ENCODE measurements at places on chromosomes 1 and 21.
A peak's percentile ranks its signal among the peaks of the same experiment; 100 is the strongest.

- DNase-seq, result no peak
Observed at GRCh38 chr1:63977466-63977865, 203.6 kb downstream of the ROR1 start.

DNA sequence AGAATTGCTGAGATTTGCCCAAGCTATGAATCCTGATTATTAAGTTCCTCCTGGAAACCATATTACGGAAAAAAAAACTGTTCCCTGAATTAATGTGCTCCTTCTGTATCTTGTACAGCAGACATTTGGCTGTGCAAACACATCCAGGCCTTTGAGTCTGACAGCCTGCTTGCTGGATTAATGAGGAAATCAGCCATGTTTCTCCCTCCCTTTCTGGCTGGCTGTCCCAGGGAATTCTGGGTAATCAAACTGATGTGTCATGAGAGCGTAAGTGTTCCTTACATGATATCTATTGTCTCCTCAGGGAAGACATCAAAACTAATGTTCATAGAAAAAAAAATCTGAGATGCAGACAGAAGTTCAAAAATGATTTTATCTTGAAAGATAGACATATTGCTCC, 18.8 kb downstream of the PGBD5 start:
- no peak for DNase-seq

- DNase-seq, result no peak
Observed at GRCh38 chr21:40754466-40754865, 92.5 kb downstream of the DSCAM start.

DNA sequence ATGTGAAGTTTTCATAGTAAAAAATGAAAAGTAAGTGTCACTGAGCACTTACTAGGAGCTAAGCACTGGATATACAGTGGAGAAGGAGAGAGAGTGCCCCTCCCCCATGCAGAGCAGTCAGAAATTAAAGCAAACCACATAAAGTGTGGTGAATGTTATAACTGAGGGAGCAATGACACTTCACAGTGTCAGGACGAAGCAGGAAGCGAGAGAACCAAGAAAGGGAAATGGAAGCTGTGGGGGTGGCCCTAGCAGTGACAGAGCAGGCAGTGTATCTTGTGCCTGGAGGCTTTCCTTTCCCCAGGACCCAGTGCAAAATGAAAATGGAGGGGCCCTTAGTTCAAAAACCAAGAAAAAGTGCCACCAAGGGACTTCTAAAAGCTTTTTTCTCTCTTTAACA, 21.5 kb upstream of the RCAN3 start:
- peak; percentile 32 for DNase-seq

GRCh38 chr1:223859058-223859457, 13.3 kb upstream of the TP53BP2 start:
- DNase-seq, result no peak

GRCh38 chr1:112666946-112667345, 7.5 kb upstream of the MOV10 start:
- DNase-seq, result no peak

DNA sequence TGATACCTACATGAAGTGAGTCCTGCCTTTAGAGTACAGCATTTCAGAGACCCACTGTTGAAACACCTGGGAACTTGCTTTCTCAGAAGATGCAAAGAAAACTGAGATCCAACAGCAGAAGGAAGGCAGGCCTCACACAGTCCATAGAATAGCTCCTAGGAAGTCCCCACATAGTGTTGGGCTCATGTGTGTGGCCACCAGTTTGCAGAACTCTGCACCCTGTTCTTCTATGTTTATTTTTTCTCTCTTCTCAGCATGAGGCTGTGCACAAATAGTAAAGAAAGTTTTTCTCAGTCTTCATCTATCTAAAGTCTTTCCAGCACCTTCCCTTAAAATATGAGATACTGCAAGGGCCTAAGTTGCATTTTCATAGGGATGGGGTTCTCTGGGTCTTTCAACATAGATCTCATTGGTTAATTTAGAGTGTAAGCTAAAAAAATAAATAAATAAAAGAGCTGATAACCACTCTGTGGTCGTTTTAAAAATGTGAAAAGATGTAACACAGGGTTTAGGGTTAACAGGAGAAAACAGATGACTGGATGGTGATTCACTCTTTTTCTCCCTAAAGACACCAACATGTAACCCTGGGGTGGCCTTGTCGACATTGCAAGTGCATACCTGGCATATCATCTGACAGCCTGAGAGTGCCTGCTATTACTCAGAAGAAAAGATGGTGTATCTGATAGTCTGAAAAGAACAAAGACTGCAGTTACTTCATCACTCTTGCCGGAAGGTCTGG, 94.6 kb downstream of the ZC3H11B start:
- no peak for DNase-seq

DNA sequence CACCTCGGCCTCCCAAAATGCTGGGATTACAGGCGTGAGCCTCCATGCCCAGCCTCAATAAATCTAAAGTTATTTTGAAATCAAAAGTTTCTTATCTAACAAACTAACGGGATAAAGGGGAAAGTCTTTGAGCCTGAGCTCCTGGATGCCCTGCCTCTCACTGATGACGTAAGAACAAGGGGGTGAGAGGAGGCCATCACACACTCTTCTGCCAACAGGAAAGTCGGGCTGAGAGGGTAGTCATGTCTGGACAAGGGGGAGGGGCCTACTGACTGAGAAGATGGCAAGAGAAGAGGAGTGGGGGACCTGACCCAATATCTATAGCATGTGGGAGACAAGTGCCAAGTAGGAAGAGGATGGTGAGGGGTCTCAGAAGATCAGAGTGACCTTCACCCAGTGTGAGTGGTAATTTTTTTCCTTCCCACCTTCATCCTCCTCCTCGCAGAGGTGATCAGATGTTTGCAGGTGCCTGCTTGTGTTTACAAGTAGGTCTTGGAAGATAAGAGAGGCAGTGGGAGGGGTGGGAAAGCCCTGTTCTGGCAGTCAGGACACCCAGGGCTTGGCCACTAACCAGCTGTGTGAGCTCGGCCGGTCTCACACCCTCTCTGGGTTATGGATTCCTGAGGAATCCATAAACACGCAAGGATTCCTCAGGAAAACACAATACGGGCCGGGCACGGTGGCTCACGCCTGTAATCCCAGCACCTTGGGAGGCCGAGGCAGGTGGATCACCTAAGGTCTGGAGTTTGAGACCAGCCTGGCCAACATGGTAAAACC, 9.6 kb downstream of the UQCRHL start:
- no peak for DNase-seq

DNA sequence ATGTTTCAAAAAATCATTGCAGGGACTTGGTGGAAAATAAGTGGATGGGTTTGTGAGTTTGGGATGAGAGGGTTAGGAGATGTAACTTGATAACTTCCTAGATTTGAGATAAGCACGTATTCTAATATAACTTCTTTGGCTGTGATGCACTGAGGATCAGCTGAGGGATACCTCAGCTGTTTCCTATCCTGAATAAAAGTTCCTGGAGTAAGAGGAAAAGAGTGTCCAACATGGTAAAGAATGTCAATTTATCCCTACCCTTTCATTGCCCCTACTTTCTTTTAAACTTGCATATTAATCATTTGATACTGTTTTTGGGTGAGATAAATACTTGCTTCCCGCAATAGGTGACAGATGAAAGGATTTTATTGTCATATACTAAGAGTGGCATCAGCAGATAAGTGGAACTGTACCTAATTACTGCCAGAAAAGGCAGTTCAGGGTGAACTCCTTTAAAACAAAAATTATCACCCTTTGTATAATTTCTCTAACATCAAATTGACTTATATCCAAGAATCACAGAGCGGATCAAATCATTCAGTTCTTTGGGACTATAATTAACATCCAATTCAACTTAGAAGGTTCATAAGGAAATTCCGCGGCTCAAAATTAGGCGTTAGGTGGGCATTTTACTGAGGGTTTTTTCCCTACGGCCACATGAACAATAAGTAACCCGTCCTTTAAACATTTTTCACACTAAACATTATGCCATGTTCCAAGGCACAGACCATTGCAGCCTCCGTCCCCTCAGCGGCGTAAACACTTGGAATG, 1.4 kb upstream of the SUCO start:
- DNase-seq, result no peak

GRCh38 chr1:215055281-215055935, 27.1 kb upstream of the KCNK2 start:
- no peak for DNase-seq

GRCh38 chr1:222711319-222712252, 705 bp downstream of the AIDA start:
- DNase-seq, result peak; percentile 43

DNA sequence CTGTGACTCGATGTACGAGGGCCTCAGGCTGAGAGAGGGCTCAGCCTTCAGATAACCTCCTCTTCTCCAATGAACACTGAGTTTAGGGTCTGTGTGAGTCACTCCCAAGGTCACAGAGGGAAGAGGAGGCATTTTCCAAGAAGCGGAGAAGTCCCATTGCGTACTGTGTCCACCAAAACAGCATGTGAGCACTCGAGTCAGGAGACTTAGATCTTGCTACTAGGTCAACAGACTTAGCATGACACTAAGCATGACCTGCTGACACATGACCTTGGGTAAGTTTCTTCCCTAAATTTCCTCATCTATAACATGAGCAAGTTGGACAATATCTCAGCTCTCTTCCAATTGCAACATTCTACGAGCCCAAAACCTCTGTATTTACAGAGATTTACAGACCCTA, 68.0 kb downstream of the PLPP3 start:
- no peak for DNase-seq

- DNase-seq, result no peak
Observed at GRCh38 chr1:5365751-5366150, 626.5 kb downstream of the NPHP4 start.
